GM04504 (cell line): ENCODE measurements at places on chromosomes 3 and 15.

GRCh38 chr15:39396979-39397615 is 183.8 kb upstream of the THBS1 start:
- DNase-seq = no peak

GRCh38 chr3:37347941-37348340 is 173.6 kb upstream of the LRRFIP2 start:
- no peak for DNase-seq

DNA sequence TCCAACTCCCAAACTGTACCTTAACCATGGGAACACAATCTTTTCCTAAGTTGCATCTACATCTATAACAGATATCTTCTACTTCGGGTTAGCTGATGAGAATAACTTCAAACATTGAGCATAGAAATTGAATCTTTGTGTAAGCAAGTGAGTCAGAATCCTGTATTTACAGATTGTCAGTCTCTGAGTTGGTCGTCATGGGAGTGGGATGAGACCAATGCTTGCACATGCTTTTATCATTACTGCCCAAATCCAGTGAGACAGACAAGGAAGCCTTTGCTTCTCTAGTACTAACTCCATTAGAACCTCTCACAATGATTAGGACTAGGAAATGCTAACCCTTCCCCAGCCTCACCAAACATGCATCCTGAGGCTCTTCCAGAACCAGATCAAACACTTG is 587.1 kb upstream of the ZNF717 start:
- no peak for DNase-seq

DNA sequence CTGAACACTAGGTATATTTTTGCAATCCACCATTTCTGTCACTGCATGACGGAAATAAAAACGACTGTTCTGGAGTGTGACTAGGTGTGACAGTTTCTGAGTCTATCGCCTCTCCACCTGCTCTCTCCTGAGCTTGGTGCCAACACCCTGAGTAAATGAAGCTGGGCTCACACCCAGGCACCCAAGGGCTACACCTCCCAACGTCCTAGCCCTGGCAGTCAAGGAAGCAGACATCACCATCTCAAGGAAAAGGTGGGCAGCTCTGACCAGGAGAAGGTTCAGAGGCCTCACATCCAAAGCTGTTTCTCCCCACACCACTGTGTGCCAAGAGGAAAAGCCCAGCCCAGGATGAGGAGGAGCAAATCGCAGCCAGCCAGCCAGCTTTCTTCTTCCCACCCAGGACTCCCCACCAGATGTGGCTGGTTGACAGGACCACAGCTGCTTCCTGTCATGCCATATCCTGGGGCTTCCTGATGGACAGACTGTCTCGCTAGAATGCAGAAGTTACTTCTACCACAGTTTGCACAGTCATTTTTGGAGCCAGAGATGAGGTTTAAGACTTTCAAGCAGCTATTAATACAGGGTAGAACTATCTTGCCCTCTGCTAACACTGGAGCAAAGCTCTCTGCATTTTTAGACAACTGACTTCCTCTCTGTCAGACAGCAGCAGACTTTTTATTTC is 3.3 kb downstream of the SCAMP2 start:
- DNase-seq = no peak

DNA sequence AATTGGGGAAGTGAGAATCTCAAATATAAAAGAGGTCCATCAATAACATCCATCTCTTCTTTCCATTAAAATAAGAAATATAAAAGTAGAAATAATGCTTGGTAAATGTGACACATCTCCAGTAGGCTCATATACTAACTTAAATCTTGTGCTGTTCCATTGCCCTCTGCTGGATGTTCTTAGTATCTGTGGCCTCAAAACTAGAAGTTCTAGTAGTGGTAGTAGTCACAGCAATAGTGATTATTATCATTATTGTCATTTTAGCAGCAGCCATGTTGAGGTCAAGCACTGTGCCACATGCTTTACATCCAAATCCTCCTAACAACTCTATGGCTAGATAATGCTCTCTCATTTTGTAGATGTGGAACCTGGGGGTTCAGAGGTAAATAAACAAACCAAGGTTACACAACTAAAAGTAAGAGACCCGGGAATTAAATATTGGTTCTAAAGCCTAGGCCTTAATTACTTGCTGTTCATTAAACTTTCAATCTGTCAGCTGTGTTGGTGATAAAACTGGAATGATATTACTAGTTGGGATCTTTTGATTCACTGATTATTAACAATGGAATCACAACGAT is 20.2 kb upstream of the BTLA start:
- peak; percentile 19 for DNase-seq

DNA sequence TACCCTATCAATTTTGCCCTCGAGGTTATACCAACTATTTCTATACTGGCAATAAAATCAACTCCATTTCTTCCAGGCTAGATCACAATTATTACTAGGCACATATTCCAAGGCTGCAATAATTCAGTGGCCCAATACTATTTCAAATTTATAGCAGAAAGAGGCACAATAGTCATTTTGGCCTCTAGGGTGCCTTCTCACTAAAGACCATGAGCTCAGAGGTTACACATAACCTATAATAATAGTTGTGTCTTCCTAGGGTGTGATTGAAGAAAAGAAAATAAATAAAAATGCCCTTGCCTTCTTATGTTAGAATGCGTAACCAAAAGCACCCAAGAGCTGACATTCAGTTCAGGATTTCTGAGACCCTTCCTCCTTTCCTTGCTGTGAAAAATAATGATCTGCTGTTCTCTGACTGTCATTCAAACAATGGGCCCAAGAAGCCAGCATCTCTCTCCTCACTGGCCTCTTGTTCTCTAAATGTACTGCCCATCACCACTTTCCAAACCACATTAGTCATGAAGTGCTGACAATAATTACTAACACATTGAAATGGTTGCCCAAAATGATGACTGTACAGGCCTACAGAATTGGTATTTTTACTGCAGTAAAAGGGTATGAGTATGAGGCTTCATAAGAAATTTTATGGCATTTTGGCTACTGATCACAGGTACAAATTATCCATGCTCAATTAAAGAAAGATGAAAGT is 244.8 kb downstream of the LRRN1 start:
- no peak for DNase-seq

DNA sequence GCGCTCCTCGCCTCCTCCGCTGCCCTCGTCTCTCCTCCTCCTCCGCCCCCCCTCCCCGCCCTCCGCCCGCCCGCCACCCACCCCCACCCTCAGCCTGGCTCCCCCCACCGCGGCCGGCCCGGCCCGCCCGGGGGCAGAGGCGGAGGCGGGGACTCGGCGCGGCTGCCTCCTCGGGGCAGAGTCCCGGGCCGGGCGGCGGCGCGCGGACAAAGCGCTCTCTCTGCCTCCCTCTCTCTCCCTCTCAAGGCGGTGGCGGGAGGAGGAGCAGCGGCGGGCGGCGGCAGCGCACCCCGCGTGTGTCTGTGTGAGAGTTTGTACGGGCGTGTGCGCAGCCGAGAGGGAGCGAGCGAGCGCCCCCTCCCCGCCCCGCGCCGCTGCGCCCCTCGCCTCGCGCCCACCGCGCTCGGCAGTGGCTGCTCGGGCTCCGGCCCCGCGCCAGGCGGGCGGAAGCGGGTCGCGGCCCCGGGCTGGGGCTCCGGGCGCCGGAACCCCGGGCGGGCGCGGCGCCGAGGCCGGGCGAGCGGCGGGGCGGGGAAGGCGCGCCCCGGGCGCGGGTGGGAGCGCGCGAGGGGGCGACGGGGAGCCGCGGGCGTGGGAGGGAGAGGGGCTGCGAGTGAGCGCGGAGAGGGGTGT is at the start of gene IGF2BP2:
IGF2BP2 (minus strand) TSS at position 37 of the 633 bp plus-strand sequence. CDS start 82 bp downstream, outside the sequence.
- DNase-seq = peak; percentile 74

GRCh38 chr3:56125358-56126005 is 342.8 kb downstream of the ERC2 start:
- peak; percentile 51 for DNase-seq

DNA sequence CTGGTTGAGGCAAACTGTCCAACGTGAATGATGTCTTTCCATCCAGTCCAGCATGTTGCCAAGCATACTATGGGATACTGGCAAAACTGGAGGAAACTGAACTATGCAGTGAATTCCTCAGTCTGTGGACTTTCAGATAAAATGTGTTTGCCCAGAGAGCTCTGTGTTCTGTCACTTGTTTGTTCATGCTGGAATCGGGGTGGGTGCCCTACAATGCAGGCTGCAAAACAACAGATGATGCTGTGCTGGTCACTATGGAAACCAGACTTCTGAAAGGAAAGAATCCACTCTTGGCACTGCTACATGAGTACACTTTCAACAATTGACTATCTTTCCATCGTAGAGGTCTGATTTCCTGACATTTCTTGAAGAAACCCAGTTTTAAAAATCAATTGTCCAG is 272.5 kb upstream of the ARHGEF26 start:
- no peak for DNase-seq

DNA sequence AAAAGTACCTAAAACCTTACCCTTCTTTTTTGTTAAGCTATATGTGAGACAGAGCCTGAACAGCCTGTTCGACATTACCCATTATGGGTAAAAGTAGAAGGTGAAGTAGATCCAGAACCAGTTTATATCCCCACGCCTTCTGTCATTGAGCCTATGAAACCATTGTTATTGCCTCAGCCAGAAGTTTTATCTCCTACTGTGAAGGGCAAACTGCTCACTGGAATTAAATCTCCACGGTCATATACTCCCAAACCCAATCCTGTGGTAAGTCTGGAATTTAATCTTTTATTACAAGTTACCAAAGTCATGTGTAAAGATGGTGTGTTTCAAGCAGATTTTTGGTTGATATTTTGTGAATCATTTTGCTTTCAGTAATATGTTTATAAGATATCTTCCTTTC is 47.1 kb upstream of the MAPKBP1 start:
- no peak for DNase-seq

- no peak for DNase-seq
These were observed 14.7 kb downstream of the MCTP2 start for GRCh38 chr15:94246016-94246415.

- DNase-seq = peak; percentile 65
These were observed 20.4 kb upstream of the PLXND1 start for GRCh38 chr3:129626744-129627349.

GRCh38 chr15:68578980-68579935 is at the start of gene CORO2B:
Gene CORO2B, plus strand, starts transcription at chr15:68578993. Its CDS starts 270 bp downstream, at chr15:68579263.
- DNase-seq = no peak

DNA sequence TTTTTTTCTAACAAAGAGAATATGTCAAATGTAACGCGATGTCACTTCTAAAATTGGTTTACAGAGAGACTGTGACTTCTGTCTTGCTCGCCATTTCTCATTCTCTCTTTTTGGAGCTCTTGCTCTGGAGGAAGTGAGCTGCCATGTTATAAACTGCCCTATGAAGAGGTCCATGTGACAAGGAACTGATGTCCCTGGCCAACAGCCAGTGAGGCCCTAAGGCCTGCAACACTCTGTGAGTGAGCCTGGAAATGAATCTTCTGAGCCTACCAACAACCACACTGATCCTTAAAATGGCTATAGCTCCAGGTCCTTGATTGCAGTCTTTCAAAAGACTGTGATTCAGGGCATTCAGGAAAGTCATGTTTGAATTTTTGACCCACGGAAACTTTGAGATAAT is 49.9 kb downstream of the NMD3 start:
- no peak for DNase-seq

DNA sequence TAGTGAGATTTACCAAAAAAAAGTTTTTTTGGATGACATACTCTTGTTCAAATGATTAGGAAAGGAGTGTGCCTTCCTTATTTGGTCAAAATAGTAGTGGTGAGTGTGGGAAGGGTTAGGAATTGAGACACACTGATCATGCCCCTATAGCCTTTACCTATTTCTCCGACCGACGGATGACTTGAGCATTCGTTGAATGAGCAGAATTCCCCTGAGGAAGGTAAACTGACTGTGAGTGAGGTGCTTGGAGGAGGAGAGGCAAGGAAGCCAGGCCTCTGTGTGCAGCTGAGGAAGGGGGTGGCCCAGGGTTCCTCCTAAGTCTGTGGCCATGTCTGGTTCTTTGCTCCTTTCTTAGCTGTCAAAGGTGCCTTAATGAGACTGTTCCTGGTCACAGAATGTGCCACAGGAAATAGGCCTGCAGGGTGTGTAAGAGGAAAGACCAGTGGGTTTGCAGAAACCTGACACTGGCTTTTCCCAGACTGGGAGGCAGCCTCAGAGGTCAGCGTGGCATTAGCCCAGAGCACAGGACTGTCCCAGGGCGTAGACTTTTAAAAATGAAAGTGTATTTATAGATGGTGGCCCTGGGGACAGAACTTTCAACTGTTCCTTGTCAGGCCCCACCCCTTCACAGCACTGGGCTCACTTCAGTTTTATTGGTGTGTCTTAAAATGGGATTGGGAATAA is 307.7 kb upstream of the C2CD4B start:
- no peak for DNase-seq

- DNase-seq = no peak
These were observed 71.0 kb downstream of the OXNAD1 start for GRCh38 chr3:16335772-16336645.

DNA sequence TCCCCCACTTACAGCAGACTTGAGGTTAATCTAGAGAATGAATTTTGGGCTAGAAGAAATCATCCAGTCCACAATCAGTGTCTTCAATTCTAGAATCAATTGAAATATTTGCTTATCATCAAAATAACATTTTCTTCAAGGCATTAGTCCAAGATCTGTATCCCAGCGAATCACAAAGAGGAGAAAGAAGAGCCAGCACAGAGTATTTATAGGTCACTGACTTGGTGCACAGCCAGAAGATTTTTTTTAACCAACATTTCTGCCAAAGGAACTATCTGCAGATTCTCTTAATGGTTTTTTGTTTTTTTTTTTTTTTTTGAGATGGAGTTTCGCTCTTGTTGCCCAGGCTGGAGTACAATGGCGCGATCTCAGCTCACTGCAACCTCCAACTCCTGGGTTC is 178.2 kb downstream of the TNIK start:
- peak; percentile 32 for DNase-seq

DNA sequence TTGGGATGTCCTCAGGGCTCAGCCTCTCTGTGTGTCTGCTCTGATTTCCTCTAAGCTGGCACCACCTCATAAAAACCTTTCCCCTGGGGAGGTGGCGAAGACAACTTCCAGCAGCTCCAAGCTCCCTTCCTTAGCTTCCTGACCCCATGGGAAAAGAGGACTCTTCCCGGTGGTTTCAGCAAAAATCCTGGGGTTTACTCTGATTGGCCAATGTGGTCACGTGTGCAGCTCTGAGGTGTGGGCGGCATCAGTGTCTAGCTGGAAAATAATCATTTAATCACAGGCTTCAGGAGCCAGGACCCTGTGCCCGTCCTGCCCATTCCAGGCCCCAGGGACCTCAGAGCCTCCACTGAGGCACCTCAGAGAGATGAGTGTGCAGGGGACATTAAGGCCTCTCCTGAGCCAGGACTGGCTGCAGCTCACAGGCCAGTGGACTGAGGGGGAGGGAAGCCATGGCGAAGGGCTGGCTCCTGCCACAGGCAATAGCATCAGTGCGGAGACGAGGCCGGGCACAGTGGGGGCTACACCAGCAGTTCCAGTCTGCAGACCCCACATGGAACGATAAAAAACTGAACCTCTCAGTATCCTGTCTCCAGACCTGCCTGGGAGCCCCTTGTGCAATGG is 104.1 kb downstream of the TPRA1 start:
- DNase-seq = no peak

DNA sequence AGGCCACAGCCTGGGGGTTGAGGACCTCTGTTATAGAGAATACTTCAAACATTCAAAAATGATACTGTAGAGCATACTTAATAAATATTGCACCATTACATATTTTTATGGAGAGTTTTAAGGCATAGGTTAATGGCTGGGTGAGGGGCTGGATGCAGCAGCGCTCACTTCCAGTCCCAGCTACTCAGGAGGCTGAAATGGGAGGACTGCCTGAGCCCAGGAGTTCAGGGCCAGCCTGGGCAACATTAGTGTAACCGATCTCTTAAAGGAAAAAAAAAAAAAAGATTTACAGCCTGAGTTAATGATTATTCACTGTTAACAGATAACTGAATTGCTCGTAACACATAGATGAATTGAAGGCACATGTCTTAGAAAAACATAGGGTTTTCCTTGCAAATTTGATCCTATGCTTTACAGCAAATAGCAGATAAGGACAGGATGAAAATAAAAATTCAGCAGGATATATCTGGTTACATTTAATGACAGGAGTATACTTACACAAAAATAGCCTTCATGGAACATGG is 282.9 kb downstream of the TBC1D5 start:
- DNase-seq = no peak
